Activated naive CD8-positive, alpha-beta T cell treated with anti-CD3 and anti-CD28 coated beads, Interleukin-2, amount 50 U/mL, for 16 hours (primary cell): ENCODE measurements at places on chromosomes 7 and 10.

- DNase-seq: no peak
These were observed 6.3 kb downstream of the ZNF212 start for GRCh38 chr7:149245744-149246143.

DNA sequence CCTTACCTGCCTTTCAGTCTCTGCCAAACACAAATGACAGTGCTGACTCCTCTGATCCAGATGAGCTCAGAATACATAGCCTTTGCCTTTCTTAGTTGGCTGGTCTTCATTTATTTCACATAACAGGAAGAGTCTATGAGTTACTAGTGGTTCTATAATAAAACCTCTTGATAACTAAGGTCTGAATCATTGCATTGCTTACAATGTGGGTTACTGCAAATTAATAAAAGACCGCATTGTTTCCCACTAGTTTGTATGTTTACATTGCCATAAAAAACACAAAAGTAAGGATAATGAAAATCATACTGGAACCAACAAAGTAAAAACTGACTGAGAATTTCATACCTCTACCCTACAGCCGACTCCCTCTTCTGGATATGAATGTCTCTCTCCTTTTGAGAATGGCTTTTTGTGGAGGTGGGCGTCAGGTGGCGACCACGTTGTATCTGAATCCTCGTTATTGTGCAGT lies 62.0 kb upstream of the AKR1E2 start:
- no peak for DNase-seq

- DNase-seq: no peak
These were observed 69.0 kb upstream of the LRRC17 start for GRCh38 chr7:102843850-102844249.

DNA sequence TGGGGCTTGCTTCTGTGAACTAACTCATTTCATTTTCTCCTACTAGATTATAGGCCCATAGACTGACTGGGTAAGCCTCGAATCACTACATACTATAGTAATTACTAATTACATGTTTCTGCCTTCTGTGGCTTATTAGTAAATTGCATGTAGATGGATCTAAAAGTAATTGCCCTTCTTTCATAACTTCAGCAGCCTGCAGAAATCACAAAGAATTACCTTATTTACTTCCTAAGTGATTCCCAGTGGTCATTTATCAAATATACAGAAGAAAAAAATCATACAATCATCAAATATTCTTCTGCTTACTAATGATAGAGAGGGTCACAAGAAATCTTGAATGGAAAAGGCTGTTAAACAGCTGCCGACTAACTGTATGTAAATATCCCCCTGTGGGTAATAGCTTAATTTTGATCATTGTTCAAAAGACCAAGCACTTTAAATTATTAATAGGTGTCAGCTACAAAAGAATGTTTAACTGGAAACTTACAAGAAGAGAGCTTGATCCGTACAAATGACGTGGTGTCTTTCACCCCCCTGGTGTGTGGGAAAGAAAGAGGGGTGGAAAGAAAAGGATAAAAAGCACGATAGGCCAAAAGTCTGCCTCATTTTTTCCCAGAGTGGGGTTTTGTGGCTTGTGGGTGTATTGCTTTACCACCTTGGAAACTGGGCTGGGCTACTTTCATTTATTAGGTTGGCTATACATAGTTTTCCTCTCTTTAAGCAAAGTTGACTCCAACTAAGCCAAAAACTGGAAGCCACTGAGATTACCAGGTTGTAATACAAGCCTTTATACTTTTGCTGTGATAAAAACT lies 361.8 kb upstream of the ZMIZ1 start:
- DNase-seq: no peak

- DNase-seq: no peak
These were observed 317.4 kb downstream of the EXOC4 start for GRCh38 chr7:133570321-133570720.

DNA sequence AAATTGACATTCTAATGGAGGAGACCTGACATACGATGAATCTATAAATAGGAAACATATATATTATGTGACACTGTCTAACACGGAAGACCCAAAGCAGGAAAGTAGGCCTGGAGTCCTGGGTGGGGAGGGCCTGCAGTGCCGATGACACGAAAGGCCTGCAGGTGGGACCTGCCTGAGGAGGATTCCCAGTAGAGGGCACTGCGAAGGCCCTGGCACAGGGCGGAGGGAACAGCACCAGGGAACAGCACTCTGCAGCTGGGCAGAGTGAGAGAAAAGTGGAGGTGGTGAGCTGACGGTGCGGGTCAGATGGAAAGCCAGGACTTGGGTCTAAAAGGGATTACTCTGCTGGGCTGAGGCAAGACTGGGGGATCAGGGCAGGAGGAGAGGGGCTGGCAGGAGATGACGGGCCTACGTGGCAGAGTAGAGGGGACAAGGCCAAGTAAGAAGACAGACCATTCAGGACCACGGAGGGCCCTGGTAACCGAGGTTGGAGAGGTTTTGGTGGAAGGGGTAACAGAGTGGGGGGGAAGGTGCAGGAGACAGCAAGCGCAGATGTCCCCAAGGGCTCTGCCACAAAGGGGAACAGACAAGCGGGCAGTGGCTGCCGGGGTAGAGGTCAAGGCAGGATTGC lies 8.1 kb downstream of the ZNF746 start:
- no peak for DNase-seq

DNA sequence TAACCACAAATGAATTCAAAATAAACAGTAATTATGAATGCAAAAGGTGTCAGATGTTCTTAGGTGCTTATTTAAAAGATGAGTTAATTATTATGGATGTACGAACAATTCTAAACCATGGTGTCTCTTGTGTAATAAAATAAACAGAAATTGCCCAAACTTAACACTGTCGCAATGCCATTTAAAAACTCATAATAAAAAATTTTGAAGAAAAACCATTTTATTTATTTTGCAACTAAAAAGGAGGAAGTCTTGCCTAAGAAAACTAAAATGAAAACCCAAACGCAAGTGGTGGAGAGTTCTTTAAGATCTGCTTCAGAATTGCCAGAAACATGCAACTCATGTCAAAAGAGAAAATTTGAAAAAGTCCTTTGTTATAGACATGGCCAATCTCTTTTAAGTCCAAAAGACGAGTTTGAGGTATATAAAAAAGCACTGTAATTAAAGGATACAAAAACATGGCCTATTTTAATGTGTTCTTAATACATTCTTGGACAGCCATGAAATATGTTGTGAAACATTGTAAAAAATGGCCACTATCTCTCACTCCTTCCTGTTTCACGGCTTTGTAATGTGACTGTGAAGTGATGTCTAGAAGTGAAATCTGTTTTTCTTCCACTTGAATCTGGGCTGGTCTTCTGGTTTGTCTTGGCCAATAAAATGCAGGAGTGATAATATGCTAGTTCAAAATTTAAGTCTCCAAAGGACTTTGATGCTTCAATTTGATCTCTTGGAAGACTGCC lies 322.9 kb downstream of the PRPF18 start:
- no peak for DNase-seq

GRCh38 chr10:133419211-133419950 lies 5.0 kb downstream of the SPRN start:
- DNase-seq: no peak

DNA sequence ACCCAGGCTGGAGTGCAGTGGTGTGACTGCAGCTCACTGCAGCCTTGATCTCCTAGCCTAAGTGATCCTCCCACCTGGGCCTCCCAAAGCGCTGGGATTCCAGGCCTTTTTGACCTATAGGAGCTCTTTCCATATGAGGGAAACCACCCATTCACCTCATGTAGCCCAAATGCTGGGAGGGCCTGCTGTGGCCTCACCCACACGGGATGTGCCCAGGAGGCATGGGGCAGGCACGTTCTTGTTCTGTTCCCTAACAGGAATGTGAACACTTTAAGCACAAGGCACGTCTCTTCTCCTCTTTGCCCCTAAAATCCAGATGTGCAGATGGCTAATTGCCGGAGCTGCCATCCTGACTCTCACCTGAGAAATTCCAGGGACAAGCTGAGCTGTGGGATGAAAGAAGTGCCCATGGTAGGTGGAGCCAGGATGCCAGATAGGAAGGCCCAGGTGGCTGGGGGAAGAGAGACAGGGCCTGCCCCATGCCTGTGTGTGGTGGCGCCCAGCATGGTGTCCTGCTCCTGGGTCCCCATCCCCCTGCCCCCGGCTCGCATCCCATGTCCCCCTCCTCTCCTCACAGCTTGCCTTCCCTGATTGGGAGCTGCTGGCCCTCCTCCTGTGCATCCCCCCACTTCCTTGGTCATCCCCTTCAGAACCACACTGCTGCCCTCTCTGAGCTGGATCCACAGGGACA lies 17.3 kb downstream of the CAMK2B start:
- DNase-seq: no peak

DNA sequence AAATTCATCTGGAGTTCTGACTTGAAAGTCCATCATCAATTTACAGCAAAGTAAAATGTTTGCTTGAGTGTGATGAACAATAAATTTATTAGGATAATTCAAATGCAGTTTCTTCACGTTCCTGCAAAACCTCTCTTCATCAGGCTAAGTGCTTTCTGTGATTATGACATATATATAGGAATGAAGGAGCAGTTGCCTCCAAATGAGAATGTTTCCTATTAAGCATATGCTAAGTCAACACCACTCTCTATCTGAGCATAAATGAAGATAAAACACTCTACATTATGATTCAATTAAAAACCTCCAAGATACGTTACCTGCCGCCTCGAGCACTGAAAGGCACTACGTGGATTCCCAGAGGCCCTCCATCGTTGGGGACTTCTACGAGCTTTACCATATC lies 416.1 kb downstream of the PARD3 start:
- no peak for DNase-seq

- DNase-seq: no peak
These were observed 44.8 kb upstream of the LOXL4 start for GRCh38 chr10:98312822-98313221.

DNA sequence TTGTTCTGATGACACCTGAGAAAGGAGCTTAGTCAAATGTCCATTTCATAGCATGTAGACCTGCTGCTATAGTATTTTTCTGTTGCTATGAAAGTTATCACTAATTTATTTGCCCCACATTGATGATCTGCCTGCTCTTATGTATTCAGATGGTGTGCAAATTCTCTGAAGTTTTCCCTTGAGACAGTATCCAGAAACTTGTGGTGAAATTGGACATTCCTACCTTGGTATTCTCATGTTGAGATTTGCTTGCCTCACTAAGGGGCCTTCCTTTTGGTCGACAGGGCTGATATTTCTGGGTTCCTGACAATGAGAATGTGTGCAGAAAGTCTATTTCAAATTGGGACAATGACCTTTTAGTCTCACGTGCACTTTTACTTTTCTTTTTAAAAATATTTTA lies 253.2 kb upstream of the FZD8 start:
- DNase-seq: no peak
